Upper lobe of right lung (tissue), 1 donor: ENCODE measurements at places on chromosomes 3 and 15.

- H3K27ac ChIP-seq = no peak overlapping the region
- H3K4me3 ChIP-seq = no peak overlapping the region
- H3K4me1 ChIP-seq = no peaks in the 10 kb centered on the region
- H3K36me3 ChIP-seq = no peaks in the 10 kb centered on the region
- H3K27me3 ChIP-seq = no peaks in the 10 kb centered on the region
Measured at GRCh38 chr3:118974356-118975097, 60.1 kb downstream of the IGSF11 start.

GRCh38 chr15:64443747-64444621, 16.4 kb upstream of the ZNF609 start:
- no peak overlapping the region for H3K4me3 ChIP-seq
- no peak overlapping the region for H3K27ac ChIP-seq
- H3K27me3 ChIP-seq = no peaks in the 10 kb centered on the region
- H3K36me3 ChIP-seq = peaks cover 28% of the 10 kb centered on the region
- no peak for DNase-seq

- H3K36me3 ChIP-seq = no peaks in the 10 kb centered on the region
- H3K4me1 ChIP-seq = peaks cover 54% of the 10 kb centered on the region
- no peaks in the 10 kb centered on the region for H3K27me3 ChIP-seq
- no peak overlapping the region for H3K4me3 ChIP-seq
Measured at GRCh38 chr15:67125589-67126502, 60.4 kb downstream of the SMAD3 start.

GRCh38 chr3:34237946-34238345, 439.5 kb downstream of the PDCD6IP start:
- no peak overlapping the region for H3K27ac ChIP-seq
- no peaks in the 10 kb centered on the region for H3K27me3 ChIP-seq
- no peaks in the 10 kb centered on the region for H3K4me1 ChIP-seq
- DNase-seq = no peak

DNA sequence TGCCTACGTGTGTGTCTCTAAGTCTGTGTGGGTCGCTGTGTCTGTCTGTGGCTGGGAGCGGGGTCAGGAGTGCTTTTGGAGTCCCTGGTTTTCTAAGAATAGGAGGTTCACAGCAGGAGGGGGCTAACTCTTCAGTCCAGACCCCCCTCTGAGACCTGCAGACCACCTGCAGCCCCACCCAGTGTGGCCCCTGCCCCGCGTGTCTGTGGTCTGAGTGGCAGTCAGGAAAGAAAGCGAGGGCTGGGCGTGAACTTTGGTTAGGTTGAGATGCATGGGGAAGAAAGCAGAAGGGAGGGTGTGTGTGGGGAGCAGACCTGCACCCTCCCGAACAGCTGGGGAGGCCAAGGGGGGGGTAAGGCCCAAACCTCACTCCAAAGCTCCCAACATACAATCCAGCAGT, 144.9 kb upstream of the TPM1 start:
- no peak overlapping the region for H3K27ac ChIP-seq
- H3K27me3 ChIP-seq = no peaks in the 10 kb centered on the region
- H3K36me3 ChIP-seq = no peaks in the 10 kb centered on the region
- H3K4me1 ChIP-seq = peaks cover 14% of the 10 kb centered on the region
- no peak for DNase-seq

DNA sequence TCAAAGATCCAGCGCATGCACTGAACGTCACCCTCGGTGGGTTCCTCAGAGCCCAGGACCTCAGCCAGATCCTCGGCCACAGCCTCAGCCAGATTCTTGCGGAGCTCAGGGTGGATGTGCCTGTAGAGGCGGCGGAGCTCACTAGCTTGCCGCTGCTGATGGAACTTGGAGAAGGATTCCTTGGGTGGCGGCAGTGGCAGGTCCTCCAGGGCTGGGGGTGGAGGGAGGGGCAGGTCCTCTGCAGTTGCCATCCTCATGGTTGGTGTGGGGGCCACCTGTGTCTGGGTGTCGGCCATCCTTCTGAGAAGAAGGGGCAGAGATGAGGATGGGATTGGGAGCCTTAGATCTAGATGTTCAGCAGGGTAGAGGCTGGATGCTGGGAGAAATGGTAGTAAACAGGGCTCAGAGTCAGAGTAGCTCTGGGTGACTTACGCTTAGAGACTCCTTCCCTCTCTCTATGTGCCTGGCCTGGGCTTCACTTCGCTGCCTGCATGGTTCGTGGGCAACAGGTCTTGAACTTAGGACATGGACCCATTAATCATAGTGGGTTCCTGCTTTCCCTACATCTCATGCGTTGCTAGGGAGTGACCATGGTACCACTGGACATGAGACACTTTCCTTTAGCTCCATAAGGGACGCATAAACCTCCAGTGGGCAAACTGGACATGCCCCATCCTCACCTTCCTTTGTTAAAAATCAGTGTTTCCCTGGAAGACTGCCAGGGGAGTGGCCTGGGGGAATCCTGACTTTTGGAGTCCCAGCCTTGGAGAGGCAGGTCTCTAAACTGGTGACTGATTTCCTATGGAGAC, 3.0 kb downstream of the XIRP1 start:
- H3K4me1 ChIP-seq = no peaks in the 10 kb centered on the region
- H3K4me3 ChIP-seq = no peak overlapping the region
- H3K27ac ChIP-seq = no peak overlapping the region
- H3K36me3 ChIP-seq = no peaks in the 10 kb centered on the region
- DNase-seq = no peak
- H3K27me3 ChIP-seq = no peaks in the 10 kb centered on the region

DNA sequence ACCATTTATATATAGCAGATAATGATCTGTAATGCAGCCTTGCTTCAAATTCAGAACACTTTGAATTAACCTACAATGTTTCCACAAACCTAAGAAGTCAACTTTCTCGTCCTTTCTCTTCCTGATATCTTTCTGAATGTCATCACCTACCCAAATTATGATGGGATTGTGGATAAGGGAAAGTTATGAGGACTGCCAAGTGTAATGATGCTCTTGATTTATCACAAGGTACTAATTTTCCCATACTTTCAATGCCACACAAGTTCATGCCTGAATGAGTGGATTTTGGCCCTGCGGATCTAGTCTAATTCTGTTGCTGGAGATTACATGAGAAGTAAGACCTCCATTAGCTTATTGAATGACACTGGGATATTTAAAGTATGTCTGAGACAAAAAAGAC, 82.6 kb upstream of the NANOGP8 start:
- no peaks in the 10 kb centered on the region for H3K27me3 ChIP-seq
- H3K4me1 ChIP-seq = no peaks in the 10 kb centered on the region
- no peak overlapping the region for H3K4me3 ChIP-seq
- no peak overlapping the region for H3K27ac ChIP-seq
- DNase-seq = no peak

GRCh38 chr15:59200560-59200959, 6.1 kb upstream of the LDHAL6B start:
- H3K27me3 ChIP-seq = no peaks in the 10 kb centered on the region
- no peaks in the 10 kb centered on the region for H3K4me1 ChIP-seq
- H3K36me3 ChIP-seq = peaks cover 36% of the 10 kb centered on the region
- no peak for DNase-seq
- H3K27ac ChIP-seq = no peak overlapping the region
- no peak overlapping the region for H3K4me3 ChIP-seq

- no peaks in the 10 kb centered on the region for H3K36me3 ChIP-seq
- peak overlapping the region; percentile 90 for H3K27ac ChIP-seq
- peak; percentile 76 for DNase-seq
- H3K4me3 ChIP-seq = peak overlapping the region; percentile 82
- H3K4me1 ChIP-seq = peaks cover 62% of the 10 kb centered on the region
Measured at GRCh38 chr3:53161820-53162671, 1.0 kb downstream of the PRKCD start.

- H3K27ac ChIP-seq = no peak overlapping the region
- no peaks in the 10 kb centered on the region for H3K4me1 ChIP-seq
- no peaks in the 10 kb centered on the region for H3K27me3 ChIP-seq
Measured at GRCh38 chr3:102394517-102394916, 40.3 kb upstream of the ZPLD1 start.

GRCh38 chr3:136366289-136366688, 116.1 kb downstream of the PCCB start:
- H3K27me3 ChIP-seq = no peaks in the 10 kb centered on the region
- no peaks in the 10 kb centered on the region for H3K4me1 ChIP-seq
- DNase-seq = no peak
- no peak overlapping the region for H3K27ac ChIP-seq

DNA sequence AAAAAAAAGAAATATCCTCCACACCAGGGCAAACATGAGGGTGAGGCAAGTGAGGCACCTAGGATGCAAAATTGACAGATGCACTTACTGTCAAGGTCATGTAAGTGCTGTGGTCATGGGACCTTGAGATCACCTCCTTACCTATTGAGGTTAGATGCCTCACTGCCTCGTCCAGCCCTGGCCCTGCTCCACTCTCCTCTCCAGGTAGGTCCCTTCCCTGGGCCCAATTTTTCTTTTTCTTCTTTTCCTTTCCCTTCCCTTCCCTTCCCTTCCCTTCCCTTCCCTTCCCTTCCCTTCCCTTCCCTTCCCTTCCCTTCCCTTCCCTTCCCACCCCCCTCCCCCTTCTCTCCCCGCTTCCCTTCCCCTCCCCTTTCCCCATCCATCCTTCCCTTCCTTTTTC, 71.1 kb upstream of the DLG1 start:
- H3K4me1 ChIP-seq = peaks cover 14% of the 10 kb centered on the region
- no peak overlapping the region for H3K4me3 ChIP-seq
- no peak for DNase-seq
- H3K36me3 ChIP-seq = no peaks in the 10 kb centered on the region
- no peak overlapping the region for H3K27ac ChIP-seq

GRCh38 chr3:82596805-82597204, 835.4 kb upstream of the GBE1 start:
- H3K4me3 ChIP-seq = no peak overlapping the region
- H3K27me3 ChIP-seq = no peaks in the 10 kb centered on the region
- H3K4me1 ChIP-seq = no peaks in the 10 kb centered on the region
- H3K27ac ChIP-seq = no peak overlapping the region
- H3K36me3 ChIP-seq = no peaks in the 10 kb centered on the region

- no peaks in the 10 kb centered on the region for H3K27me3 ChIP-seq
- no peak overlapping the region for H3K4me3 ChIP-seq
- no peak for DNase-seq
Measured at GRCh38 chr3:46097691-46098241, 70.5 kb upstream of the XCR1 start.

DNA sequence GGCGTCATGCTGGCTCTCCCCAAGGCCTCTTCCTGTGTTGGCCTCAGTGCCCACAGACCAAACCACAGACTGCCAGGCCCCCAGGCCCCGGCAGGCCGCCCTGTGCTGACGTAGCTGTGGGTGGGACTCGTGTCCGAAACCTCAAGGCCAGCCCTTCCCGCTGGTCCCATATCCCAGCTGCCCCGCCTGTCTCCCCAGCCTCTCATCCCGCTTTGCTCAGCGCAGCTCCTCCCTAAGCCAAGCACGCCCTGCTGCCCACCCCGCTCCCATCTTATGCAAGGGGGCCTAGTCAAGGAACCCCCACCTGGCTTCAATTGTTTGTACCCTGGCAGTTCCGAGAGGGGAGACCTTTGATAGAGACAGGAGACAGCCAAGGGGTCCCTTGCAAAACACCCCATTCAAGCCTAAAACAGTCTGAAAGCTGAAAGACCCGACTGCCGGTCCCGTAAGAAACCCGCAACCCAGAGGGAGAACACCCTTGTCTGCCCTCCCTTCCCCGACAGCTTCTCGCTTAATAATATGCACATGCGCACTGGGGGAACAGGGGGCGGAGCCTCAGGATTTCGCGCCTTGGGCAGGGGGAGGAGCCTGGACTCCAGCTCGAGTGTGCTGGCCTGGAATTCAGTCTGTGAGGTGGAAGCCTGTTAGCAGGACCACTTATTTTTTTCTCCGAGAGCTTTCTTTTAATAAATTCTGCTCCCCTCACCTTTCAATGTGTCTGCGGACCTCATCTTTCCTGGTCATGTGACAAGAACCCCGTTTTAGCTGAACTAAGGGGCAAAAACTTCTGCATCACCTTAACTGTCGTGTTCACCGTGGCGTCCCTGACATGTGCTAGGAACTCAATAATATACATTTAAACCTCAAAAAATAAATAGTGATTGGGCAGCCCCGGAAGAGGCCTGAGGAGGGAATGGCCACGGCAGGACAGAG, 17.2 kb downstream of the TNFAIP8L3 start:
- DNase-seq = peak; percentile 85
- peak overlapping the region; percentile 41 for H3K4me3 ChIP-seq
- no peaks in the 10 kb centered on the region for H3K36me3 ChIP-seq

DNA sequence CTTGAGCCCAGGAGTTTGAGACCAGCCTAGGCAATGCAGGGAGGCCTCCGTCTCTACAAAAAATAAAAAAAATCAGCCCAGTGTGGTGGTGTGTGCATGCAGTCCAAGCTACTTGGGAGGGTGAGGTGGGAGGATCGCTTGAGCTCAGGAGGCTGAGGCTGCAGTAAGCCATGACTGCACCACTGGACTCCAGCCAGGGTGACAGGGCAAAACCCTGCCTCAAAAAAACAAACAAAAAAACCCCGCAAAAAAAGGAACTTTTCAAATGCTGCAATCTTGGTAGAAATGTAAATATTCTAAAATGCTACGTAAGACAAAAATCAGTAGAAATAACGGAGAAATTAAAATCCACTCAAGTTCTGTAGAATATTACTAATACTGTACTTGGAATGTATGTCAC, 108.1 kb upstream of the MELTF start:
- DNase-seq = no peak
- H3K4me3 ChIP-seq = no peak overlapping the region
- H3K27me3 ChIP-seq = no peaks in the 10 kb centered on the region
- H3K36me3 ChIP-seq = peaks cover 38% of the 10 kb centered on the region
- H3K27ac ChIP-seq = no peak overlapping the region

- H3K36me3 ChIP-seq = no peaks in the 10 kb centered on the region
- no peaks in the 10 kb centered on the region for H3K4me1 ChIP-seq
- no peaks in the 10 kb centered on the region for H3K27me3 ChIP-seq
- H3K4me3 ChIP-seq = no peak overlapping the region
- no peak overlapping the region for H3K27ac ChIP-seq
- DNase-seq = no peak
Measured at GRCh38 chr15:67808821-67809220, 16.5 kb upstream of the SKOR1 start.

DNA sequence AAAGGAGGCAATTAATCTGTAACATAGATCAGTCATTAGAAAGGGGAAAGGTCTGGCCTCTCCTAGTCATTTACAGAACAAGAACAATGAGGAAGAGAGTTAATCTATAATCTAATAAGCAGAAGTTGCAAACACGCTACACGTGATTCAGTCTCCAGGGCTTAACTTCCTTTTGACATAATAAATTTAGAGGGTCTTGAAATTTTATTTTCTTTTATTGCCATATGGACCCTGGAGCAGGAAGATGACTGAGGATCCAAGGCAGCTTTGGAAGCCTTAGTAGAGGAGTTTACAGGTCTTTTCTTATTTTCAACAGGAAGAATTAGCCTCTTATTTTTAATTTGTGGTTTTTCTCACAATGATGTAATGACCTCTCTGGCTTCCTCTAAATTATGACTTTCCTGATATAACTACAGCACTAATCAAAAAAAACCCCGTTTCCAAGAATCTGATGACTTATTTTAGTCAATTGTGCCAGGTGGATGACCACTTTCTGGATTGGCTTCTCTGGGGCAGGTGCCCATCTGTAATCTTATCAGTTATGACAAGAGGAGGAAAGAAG, 32.2 kb downstream of the ADGRG7 start:
- H3K4me3 ChIP-seq = no peak overlapping the region
- H3K27ac ChIP-seq = no peak overlapping the region
- no peaks in the 10 kb centered on the region for H3K36me3 ChIP-seq
- H3K27me3 ChIP-seq = no peaks in the 10 kb centered on the region
- no peak for DNase-seq
- no peaks in the 10 kb centered on the region for H3K4me1 ChIP-seq
